ENCODE measurements at places on chromosomes 11 and 22.
A peak's percentile ranks its signal among the peaks of the same experiment; 100 is the strongest.

DNA sequence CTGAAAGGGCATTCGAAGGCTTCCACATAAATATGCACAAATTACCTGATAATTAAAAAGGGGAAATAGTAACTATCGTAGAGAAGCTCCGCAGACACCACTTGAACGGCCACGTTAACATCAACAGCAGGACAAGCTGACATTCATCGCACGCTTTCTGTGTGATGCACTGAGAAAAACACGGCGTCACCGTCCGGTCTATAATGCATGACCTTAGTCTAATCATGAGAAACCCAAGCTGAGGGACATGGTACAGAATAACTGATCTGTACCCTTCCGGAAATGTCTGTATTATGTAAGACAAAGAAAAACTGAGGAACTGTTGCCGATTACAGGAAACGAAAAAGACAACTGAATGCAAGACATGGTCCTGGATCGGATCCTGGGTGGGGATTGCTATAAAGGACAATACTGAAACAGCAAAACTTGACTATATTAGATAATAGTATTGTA lies 678 bp upstream of the RANGAP1 start:
- peak; percentile 89 for DNase-seq

- DNase-seq = no peak
Observed at GRCh38 chr11:123145220-123145619, 49.8 kb downstream of the CLMP start.

DNA sequence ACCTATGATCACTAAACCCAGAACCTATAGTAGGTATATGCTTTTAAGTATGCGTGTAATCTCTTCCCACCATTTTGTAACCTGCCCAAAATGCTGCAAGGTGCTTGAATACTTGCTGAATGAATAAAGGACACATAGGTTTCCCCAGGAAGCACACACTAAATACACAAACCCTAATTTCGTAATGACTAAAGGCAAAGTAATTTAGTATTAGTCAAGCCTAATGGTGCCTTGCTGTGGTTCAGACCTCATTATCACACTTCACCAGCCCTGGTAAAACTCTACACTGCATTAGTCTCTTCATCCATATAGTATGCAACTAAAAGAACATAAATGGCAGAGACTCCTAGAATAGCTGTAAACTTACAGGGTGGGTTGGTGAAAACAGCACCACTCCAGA lies 289.0 kb upstream of the PITPNB start:
- DNase-seq = no peak

DNA sequence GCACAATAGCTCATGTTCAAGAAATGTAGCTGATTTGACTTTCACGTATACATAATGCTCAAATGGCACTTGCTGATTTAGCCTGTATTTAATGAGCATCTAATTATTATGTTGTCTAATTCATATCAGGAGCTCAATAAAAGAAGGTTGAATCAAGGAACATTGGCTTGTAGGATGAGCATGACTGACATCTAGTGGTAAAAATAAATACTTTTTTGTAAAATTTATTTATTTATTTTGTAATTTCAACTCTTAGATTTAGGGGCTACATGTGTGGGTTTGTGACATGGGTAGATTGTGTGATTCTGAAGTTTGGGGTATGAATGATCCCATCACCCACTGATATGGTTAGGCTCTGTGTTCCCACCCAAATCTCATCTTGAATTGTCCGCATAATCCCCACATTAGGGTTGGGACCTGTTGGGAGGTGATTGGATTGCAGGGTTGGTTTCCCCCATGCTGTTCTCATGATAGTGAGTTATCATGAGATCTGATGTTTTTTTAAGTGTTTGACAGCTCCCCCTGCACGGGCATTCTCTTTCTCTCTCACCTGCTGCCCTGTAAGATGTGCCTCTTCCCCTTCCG lies 1.7 kb upstream of the OR52E5 start:
- DNase-seq = peak; percentile 29

GRCh38 chr11:72426103-72426757 lies 8.1 kb downstream of the CLPB start:
- no peak for DNase-seq

DNA sequence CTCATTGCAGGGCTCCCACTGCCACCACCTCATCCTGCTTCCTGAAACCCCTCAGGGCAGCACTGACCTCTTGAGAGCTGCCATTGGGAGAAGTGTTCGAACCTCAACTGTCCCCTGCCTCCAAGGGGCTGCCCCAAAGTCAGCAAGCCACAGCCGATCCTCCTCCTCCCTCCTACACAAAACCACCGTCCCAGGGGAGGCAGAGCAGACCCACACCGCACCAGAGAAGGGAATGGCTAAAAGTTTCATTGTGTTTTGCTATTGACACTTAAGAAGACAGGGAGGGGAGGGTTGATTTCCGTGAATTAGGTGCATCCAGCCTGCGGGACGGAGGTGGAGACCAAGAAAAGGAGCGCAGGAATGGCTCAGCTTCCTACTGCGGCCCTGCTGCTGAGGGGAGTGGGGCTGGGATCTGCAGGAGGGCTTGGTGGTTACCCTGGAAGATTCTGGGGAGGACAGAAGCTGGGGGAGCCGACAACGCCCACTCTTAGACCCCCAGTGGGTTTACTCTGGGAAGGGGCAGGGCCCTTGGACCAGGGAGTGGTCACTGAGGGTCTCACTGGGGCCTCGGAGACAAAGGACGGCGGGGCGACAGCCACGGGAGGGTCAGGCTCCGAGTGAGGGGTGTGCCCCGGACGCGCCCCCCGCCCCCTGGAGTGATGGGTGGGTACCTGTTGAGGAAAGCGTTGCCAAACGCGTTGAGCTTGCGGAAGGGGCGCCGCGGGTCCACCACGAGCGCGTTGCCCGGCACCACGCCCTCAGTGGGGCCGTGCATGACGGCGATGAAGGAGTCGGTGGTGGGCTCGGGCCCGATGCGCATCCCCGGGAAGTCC lies 815 bp downstream of the EHD1 start:
- DNase-seq = no peak

GRCh38 chr11:32852207-32852606 lies 22.5 kb downstream of the PRRG4 start:
- peak; percentile 70 for DNase-seq

DNA sequence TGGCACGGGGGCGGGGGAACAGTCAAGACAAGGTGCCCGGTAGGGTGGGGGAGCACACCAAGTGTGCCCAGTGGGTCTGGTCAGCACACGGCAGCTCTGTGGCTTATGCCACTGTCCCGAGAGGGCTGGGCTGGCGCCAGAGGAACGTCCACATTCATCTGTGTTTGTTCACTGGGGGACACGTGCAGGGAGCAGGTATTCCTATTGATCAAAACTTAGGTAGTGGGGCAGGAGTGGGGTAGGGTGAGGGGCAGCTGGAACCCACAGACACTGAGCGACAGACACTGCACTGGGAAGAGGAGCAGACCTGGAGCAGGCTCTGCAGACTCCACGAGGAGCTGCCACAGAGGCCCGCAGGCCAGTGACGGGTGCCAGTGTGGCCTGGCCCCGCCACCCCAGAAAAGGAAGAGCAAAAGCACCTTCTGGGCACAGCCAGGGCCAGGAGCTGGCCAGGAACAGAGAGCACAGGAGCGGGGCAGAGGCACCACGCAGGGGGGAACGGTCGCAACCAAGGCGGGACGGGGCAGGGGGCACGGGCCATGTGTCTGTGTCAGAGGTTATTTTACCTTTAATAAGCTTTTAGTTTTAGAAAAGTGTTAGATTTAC lies 2.1 kb upstream of the MOB2 start:
- no peak for DNase-seq

GRCh38 chr11:57180081-57180561 lies 1.6 kb upstream of the LRRC55 start:
- DNase-seq = no peak

GRCh38 chr11:72263361-72263760 lies 19.4 kb upstream of the PHOX2A start:
- DNase-seq = peak; percentile 56

All from suppressor macrophage treated with lipopolysaccharide for 4 hours (primary cell).